ENCODE measurements at places on chromosomes 16 and 17.

- DNase-seq: no peak
These were observed 20.3 kb upstream of the HOXB9 start for GRCh38 chr17:48646183-48647102.

GRCh38 chr17:61575352-61575975 is 15.6 kb downstream of the NACA2 start:
- no peak for DNase-seq

GRCh38 chr17:29643817-29644160 is 21.1 kb upstream of the CORO6 start:
- no peak for DNase-seq

DNA sequence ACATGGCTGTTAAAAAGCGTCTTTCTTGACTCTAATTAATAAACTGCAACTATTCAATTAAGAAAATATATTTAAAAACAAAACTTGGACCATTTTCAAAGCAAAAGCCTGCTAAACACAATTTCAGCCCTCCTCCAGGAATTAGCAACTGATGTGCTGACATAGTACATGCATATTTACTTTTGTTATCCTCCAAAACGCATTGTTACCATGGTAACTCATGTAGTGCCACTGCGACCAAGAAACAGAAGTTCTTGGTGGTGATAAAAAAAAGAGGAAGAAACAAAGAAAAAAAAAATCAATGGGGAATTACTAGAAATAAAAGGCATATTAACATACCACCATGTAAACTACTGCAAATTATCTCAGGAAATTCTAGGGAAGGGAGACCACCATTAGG is 793.4 kb upstream of the CDH8 start:
- DNase-seq: no peak

DNA sequence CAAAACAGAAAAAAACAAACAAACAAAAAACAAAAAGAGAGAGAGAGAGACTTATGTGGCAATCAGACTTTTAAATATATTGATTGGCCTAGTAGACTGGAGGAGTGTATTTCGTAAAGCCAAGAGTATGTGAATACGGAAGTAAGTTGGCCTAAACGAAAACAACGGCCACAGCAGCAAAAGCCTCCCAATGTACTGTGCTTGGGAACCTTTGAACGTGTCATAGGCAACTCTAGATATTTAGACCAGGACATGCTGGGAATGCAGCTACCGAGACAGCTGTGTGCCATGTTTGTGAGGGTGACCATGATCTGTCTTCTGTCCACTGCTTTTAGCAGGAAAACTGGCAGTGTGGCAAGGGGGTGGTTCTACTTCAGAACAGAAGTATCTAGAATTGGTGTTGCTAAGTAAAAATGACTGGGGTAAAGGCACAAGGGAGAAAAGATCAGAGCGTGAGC is 7.4 kb downstream of the MAF start:
- DNase-seq: no peak

DNA sequence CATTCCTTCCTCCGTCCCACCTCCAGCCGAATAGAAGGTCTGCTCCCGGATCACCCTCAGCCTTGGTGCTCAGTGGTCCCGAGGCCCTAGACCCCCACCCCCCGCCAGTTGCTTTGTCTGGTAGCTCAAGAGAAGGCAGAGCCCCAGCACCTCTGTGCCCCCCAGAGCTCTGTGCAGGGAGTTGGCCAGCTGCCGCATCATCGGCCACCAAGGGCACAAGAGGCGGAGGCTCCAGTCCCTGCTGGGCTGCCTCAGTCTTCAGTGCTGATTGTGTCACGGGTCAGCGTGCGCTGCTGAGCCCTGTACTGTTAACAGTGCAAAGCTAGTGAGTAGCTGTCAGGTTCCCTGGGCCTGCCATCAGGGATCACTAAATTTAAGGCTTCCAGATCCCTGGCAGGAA is 22.2 kb upstream of the DRG2 start:
- no peak for DNase-seq
